ENCODE measurements at places on chromosomes 11 and 22.

- DNase-seq: no peak
Observed at GRCh38 chr11:94576306-94576705, 9.1 kb downstream of the PIWIL4 start.

GRCh38 chr11:1745701-1746320, 4.6 kb downstream of the IFITM10 start:
- no peak for DNase-seq

GRCh38 chr11:29282088-29282487, 734.7 kb downstream of the KCNA4 start:
- DNase-seq: no peak

GRCh38 chr11:128086794-128087193, 500.6 kb downstream of the ETS1 start:
- no peak for DNase-seq

- DNase-seq: no peak
Observed at GRCh38 chr11:108562746-108563581, 30.6 kb downstream of the EXPH5 start.

DNA sequence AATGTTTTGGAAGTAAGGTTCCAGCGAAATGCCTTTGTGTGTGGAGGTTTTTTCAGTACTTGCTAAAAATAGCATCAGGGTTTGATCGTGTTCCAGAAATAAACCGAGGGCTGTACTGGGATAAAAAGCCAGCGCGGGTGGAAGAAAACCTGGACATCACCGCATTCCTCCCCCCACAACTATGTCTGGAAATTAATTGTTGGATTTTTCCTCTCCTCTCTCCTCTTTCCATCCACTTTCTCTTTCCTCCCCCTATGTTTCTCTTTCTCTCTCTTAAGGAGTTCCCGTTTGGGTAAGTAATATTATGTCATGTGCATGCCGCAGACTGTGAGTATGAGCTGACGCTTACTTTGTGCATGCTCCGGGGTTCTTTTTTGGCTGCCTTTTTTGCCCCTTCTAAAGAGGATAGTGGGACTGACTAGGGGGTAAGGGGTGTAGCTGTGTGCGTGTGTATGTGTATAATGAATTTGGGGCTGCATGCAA, 104.2 kb upstream of the HSD17B12 start:
- DNase-seq: no peak

GRCh38 chr11:70783821-70784220, 385.5 kb downstream of the CTTN start:
- no peak for DNase-seq

GRCh38 chr11:78926633-78927338, 352.1 kb upstream of the NARS2 start:
- no peak for DNase-seq

DNA sequence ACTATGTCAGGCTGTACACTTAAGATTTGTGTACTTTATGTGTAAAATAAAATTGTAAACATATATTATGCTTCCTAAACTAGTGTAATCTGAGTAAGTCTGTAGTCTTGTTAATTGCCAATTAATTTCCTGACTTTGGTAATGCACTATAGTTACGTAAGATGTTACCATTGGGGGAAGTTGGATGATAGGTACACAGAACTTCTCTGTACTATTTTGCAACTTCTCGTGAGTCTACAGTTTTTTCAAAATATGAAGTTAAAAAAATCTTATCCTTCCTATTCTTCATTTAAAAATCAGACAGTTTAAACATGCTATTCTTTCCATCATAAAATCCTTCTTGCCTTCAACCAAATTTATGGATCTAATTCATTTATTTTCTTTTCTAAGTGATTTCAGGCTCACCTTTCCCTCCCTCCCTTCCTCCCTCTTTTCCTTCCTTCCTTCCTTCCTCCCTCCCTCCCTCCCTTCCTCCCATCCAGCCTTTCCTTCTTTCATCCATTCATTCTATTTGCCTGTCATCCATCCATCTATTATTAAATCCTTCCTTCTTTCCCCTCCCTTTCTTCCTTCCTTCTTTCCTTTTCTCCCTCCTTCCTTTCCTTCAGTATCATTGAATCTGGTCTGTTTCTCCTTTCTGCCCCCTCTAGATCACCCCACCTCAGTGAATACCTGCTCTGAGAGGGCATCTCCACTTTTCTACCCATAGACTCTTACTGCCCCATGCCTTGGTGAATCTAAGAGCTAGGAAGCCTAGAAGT, 22.1 kb upstream of the ASCC2 start:
- no peak for DNase-seq

- DNase-seq: no peak
Observed at GRCh38 chr11:120532832-120533196, 21.3 kb downstream of the GRIK4 start.

DNA sequence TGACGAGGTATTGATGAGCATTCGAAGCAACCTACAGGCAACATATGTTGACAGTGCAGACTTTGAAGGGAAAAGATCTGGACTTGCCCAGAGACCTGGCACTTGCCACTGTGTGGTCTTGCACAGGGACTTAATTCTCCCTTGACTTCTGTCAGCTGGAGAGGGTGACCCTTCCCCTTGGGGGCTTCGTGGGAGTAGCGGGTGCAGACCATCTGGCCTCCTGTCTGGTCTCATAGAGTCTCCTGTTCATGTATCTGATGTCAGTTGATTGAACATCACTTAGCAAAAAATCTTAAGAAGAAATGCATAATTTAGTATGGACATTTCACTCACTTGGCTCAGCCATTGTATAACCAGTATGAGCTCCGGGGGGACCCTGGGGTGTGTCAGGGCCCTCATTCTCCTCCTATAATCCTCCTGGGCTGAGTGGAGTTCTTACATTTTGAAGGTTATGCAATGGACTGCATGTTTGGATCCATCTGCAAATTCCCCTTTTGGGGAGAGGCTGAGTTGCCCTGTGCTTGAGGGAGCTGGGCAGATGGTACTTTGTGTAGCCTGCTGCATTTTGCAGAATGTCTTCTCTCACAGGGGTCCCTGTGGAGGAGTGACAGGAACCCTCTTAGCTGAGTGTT, 13.0 kb downstream of the BCR start:
- no peak for DNase-seq

- DNase-seq: no peak
Observed at GRCh38 chr11:2768471-2769408, 68.9 kb upstream of the KCNQ1OT1 start.

DNA sequence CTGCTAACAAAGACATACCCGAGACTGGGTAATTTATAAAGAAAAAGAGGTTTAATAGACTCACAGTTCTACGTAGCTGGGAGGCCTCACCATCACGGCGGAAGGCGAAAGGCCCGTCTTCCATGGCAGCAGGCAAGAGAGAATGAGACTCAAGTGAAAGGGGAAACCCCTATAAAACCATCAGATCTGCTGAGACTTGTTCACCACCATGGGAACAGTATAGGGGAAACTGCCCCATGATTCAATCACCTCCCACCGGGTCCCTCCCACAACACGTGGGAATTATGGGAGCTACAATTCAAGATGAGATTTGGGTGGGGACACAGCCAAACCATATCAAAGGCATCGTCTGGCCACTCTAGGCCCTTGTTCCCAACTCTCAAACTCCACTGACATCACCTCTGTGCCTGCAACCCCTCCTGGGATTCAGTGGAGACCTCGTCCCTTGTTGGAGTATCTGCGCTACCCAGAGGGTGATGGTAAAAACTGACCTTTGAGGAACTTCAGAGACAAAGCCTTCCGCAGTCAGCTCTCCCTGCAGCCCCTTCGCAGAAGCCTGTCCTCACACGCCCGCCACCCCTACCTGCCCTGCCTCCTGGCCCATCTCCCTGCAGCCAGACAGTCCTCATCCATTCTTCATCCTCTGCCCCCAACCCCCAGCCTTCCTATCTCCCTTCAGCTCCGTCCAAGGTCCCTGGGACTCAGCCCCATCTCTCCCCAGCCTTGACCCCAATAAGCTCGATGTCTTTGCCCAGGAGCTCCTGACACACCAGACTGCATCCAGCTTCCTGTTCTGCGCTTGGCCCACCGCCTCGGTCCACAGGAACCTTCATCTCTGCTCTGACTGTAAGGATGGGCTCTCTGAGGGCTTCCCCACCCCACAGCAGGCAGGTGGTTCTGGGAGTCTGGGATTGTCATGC, 15.8 kb downstream of the CCND1 start:
- DNase-seq: no peak

- no peak for DNase-seq
Observed at GRCh38 chr11:9155930-9156329, 64.5 kb upstream of the SCUBE2 start.

- no peak for DNase-seq
Observed at GRCh38 chr22:23268139-23268712, 87.9 kb downstream of the BCR start.

GRCh38 chr22:36036167-36036624, 7.6 kb upstream of the RBFOX2 start:
- DNase-seq: no peak

DNA sequence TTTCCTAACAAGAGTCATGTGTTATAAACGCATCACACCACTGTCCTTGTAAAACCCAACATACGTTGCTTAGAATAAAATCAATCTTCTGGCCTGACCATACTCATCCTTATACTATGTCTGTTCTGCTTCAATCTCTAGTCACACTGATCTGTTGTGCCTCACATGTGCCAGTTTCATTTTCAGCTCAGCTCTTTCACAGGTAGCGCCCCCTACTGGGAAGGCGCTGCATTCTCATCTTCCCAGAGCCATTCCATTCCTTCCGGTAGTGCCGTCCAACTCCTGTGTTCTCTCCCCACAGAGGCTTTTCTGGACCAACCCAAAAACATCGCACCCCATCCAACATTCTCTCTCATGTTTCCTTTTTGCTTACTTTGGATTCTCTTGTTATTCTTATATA, 22.2 kb downstream of the CASP5 start:
- DNase-seq: no peak

GRCh38 chr22:32714458-32715430, 86.8 kb upstream of the TIMP3 start:
- no peak for DNase-seq

- DNase-seq: no peak
Observed at GRCh38 chr22:46551321-46551720, 13.9 kb upstream of the CELSR1 start.

- DNase-seq: no peak
Observed at GRCh38 chr11:12445001-12445400, 67.6 kb downstream of the PARVA start.

DNA sequence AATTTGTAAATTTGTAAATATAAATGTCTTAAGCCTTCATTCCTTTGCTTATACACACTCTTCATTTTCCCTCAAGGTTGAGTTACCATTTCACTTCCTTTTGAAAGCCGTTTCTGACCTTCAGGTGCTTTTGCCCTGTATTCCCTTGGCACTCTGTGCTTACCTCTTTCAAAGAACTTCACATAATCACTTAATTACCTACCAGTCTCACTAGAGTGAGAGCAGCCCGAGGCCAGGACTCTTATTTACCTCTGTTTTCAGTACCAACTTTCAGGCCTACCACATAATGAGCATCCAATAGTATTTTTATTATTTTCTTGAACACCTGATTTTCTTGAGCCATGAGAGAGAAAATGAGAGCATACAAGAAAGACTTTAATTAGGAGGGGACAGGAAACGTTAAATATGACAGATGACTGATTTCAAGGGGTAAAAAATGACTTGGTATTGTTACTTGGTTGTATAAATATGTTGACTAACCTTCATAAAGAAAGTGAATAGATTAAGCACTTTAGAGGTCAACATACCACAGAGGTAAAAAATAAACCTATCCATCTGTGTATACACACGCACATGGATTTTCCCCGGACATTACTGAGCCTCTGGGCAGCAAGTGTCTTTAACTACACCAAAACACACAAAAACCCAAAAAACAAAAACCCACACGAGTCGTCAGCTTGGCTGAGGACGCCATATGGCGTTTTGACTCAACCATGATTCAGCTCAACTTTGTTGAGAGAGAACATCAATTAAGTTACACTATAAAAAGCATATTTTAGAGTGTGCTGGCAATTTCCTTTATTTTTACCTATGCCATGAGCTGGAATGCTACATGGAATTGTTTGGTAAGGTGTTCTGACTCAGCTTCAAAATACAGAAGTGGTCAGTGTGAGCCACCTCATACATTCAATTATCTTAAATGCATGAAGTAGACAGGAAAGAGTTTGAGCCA, 7.6 kb downstream of the ATXN10 start:
- DNase-seq: peak; percentile 19

DNA sequence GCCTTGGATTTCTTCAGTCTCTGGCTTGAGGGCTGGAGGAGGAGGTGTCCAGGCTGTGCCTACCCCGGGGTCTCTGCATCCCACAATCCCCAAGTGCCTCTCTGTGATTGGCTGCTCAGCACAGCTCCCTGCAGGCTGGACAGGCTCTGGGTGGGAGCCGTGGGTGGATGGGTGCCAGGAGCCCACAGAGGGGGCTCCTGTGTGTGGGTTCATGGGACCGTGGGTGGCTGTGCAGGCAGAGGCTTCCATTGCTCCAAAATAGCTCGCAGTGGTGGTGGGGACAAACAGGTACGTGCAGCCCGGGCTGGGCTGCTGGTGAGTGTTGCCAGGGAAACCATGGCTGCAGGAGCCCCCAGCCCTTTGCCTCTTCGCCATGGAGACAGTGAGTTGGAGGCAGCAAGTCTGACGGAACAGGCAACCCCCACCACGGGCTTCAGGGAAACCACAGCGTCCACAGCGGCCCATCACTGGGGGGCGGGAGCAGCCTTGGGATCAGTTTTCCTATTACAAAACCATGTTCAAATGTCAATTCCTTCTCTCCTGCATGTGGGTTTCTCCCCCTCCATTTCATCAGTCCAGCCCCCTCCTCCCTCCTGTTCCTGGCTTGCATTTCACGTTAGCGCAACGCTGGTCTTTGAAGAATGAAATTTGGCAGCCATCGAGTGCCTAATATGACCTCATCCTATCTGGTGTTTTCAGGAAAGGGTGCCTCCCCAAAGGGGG, 155.2 kb downstream of the TRIM29 start:
- no peak for DNase-seq

- DNase-seq: no peak
Observed at GRCh38 chr11:125091877-125092664, 19.4 kb downstream of the TMEM218 start.

DNA sequence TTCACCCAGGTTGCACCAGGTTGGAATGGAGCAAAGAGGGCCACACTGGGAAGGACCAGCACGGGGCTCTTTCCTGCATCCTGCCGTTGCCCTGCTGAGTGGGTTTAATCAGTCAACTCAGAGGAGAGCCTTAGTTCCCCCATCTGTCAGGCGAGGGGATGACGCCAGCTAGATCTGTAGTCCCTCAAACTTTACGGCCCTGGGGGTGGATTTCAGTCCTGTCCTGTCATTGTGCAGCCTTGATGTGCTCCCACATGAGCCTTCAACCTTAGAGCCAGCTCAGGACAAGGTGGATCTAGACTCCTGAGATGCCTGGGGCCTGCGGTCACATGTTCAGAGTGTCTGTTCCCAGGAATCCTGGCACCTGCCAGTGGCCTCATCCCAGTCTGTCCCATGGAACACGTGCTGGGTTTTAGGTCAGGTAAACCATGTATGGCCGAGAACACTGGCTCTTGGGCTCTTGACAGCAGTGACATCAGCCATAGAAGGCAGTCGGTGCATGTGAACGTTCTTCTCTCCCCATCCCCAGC, 104.3 kb downstream of the BCR start:
- no peak for DNase-seq

- DNase-seq: peak; percentile 5
Observed at GRCh38 chr11:76048763-76049162, 157.5 kb downstream of the WNT11 start.
